ENCODE measurements at places on chromosomes 6 and 20. TPM values are rescaled to one million over a fixed set of nuclear protein-coding genes. Genes with fewer than 3 reads are reported as not detected.

Gene ENPP5
- 0.44 TPM for total RNA-seq

Gene OPRL1
- 1.4 TPM for total RNA-seq

Gene MROH8
- total RNA-seq = 5.9 TPM

Gene FAM209B
- total RNA-seq = 1.5 TPM

Gene HTR1E
- not detected for total RNA-seq

Gene BMP5
- total RNA-seq = not detected

Gene KCNK16
- not detected for total RNA-seq

Gene NINL
- total RNA-seq = 1.0 TPM

Gene CTNNBL1
- total RNA-seq = 110 TPM

Gene KIAA0408
- 0.34 TPM for total RNA-seq

Gene COL20A1
- not detected for total RNA-seq

Gene SEC63
- 64.4 TPM for total RNA-seq

Gene BEND6
- not detected for total RNA-seq

Gene WDR27
- 36.8 TPM for total RNA-seq

Gene PPP1R3G
- 0.15 TPM for total RNA-seq

Gene RAET1L
- total RNA-seq = not detected

Gene DUSP15
- total RNA-seq = 26.9 TPM

Gene CCN6
- total RNA-seq = not detected

Gene CST2
- not detected for total RNA-seq

Gene C6orf58
- not detected for total RNA-seq

Gene EPHA7
- total RNA-seq = not detected

Gene F13A1
- 0.75 TPM for total RNA-seq

Gene PDE10A
- total RNA-seq = not detected

Gene ZNF217
- total RNA-seq = 80.3 TPM

All from activated B cell treated with CpG ODN at 0.5 μM for 24 hours (primary cell).